ENCODE measurements at places on chromosomes 16 and 17.
A peak's percentile ranks its signal among the peaks of the same experiment; 100 is the strongest.

DNA sequence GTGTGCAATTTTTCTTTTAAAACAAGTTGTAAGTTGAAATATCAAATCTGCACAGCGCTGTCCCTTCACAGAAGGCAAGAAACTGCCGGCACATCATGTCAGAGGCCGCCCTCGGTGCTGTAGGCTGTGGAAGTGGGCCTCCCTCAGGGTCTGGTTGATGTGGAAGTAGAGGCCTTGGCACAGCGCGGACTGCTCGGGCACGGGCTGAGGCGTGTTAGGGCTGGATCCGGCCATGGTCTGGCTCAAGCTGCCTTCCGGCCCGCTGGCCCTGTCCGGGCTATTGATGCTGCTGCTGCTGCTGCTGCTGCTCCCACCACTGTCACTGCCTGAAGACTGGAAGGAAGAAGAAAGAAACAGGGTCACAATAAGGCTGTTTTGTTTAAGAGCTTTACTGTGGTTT, 16.6 kb downstream of the COG1 start:
- no peak for DNase-seq

GRCh38 chr17:39270923-39271322, 45.2 kb upstream of the STAC2 start:
- DNase-seq: no peak

- DNase-seq: no peak
Measured at GRCh38 chr16:58034774-58035173, 9.2 kb downstream of the MMP15 start.

GRCh38 chr16:81610144-81610842, 165.7 kb downstream of the CMIP start:
- DNase-seq: no peak

- no peak for DNase-seq
Measured at GRCh38 chr16:69190046-69190588, 3.2 kb downstream of the SNTB2 start.

DNA sequence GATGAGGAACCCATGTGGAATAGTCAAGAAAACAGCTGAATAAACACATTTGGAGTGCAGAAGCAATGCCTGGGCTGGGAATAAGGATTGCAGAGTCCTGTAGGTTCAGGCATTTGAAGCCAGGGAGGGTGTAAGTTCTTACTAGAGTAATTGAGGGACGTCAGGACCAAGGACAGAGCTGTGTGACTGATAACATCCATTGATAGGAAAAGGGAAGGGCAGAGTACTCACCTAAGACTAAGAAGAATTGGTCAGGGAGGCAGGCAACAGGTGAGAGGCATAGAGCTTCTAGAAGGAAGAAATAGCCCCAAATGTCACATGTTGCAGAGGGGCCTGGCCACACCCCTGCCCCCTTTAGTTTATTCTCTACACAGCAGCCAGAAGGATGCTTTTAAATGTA, 79.8 kb upstream of the TMEM132E start:
- DNase-seq: peak; percentile 45

DNA sequence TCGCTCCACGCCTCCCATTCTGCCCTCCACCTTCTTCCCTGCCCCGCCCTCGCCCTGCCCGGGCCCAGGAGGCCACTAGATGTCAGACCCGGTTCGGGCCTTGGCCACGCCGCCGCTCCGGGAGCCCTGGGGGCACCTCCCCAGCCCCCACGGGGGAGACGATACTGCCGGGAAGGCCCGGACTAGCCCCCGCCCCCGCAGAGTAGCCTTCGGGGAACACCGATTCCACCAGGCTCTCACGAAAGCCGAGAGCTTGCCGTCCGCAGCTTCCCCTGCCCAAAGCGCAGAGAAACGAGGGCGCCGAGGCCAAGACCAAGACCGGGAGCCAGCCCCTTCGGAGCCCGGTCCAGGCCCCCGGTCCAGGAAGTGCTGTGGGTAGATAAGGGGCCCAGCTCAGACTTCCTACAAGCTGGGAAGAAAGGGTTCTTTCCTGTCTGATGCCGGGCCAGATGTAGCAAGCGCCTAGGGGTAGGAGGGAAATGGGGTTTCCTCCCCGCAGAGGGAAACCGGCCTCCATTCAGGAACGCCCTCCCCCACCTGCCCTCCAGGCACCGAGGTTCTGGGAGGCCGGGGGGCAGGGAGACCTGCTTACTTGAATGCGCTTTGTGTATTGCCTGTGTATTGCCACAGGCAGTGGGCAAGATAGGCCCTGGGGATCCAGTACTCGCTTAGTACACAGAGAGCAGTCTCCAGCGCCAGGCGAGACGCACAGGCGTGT, 806 bp upstream of the CYB561 start:
- peak; percentile 58 for DNase-seq

DNA sequence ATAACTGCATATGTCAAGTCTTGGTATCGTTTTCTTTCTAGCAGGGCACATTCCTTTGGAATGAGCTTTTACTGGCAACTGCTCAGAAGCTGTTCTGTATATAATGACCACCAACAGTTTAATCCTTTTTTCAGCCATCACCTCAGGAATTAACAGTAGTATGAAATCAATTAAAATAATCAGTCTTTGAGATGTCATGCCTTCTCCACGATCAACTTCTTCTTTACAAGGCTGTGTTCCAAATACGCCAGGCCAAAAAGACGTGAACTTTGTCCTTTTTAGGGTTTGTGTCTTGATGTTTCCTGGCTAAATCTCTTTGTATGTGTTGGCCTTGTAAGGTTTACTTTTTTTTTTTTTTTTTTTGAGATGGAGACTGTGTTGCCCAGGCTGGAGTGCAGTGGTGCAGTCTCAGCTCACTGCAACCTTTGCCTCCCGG, 54.9 kb downstream of the ABCC1 start:
- DNase-seq: no peak

DNA sequence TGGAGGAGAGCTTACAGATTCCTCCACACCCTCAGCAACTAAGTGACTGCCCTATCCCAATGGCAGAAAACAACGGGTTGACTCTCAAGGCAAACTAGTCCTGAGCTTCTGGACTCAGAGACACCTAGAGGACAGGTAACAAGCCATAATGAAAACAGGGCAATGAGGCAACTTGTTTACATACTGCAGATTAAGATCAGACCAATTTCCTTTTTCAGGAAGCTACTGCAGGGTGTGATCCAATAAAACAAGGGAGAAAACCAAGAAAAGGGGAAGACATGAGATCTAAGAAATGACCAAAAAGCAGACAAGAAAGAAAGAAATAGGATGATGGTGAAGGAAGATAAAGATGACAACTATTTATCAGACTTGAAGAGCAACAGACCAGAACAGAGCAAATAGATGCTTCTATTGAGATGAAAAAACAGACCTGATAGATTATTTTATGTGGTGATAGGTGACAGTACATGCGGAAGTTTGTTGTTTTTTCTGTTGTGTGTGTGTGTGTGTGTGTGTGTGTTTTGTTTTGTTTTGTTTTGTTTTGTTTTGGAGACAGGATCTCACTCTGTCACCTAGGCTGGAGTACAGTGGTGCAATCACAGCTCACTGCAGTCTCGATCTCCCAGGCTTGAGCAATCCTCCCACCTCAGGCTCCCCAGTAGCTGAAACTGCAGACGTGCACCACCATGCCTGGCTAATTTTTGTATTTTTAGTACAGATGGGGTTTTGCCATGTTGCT, 120.7 kb downstream of the GAS7 start:
- DNase-seq: no peak

GRCh38 chr17:20967776-20968175, 75.0 kb downstream of the USP22 start:
- no peak for DNase-seq

DNA sequence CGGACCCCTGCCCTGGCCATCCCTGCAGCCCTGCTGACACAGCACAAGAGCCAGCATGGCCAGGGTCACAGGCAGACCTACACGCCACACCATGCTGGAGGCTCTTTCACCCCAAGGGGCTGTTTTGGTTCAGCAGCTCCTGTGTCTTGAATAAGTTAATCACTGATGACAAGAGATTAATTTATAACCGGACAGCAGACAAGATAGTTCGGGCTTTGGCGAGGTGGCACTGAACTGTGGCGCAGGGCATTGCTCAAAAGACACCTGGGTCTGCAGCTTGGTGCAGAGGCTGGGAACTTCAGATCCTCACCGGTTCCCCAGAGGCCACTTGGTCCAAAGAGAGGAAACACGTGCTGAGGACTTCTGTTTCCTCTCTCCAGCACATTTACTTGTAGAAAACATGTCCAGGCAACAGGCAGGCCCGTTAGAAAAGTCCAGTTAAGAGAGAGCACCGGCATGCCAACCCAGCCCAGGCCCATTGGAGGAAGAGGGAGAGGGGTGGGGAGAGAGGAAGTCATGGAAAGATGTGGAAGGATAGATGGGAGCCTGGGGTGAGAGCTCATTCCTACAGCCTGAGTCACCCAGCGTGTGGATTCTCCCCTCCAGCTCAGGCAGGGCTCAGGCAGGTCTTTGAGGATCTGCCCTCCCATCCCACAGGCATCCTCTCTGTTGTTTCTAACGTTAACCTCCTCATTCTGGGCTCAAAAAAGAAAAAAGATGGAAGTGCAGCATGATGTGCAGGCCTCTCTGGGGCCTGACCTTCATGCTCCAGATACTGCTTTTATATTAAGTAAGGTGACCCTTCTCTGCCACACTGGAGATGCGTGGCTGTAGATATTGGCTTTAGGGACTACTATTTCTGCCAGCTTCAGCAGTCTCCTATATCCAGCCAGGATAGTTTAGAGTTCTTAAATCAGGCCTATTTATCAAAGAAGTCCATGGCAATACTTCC, 80.0 kb upstream of the HNF1B start:
- no peak for DNase-seq

DNA sequence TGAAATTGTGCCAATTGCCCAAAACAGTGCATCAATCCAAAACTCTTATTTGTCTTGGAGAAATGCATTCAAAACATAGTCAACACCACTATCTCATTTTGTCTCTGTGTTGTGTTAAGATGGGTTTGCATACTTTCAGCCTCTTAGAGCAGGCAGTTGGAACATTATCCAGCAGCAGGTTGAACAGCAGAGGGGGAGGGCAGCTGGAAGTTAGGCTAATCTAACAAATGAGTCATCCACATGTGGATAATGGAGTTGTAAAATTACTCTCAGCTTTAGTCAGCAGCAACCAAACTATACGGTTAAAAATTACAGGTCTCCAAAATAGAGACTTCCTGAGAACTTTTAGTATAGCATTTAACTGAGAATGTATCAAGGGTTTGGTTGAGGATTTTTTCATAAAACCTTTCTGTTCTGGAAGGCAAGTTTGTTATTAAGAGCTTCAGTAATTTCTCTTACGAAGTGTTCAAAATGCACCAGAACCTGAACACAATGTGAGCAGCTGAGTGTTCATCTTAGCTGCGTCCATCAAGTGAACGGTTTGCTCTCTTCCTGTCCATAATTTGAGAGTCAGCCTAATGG, 46.3 kb downstream of the PRKCA start:
- DNase-seq: no peak

DNA sequence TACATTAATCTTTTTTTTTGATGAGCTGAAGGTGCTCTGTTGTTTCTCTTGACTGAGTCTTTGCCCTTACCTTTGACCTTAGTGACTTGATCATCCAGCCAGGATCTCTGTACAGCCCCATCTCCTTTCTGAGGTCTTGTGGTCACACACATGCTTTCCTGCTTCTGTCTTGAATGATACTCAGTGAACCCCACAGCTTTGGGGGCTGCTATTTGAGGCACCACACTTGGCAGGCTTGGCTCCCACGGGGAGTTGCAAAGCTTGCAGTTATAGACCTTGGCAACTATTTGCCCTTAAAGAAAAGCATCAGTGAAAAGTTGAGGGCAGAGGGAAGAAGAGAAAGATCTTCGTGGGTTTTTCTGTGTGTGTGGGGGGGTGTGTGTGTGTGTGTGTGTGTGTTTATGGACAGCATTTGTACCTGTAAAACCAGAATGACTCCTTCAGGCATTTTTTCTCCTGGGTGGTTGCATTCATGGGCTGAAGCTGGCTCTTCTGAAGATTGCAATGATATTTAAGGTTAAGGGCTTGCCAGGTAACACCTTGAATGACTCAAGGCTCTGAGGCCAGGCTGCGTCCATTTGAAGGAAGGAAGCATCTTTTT, 101.6 kb downstream of the MSI2 start:
- DNase-seq: no peak

GRCh38 chr16:68826652-68827051, 16.7 kb upstream of the TANGO6 start:
- no peak for DNase-seq

- DNase-seq: no peak
Measured at GRCh38 chr16:12120217-12120981, 143.9 kb downstream of the SNX29 start.

- DNase-seq: no peak
Measured at GRCh38 chr16:57270221-57271062, 14.0 kb downstream of the PLLP start.

- no peak for DNase-seq
Measured at GRCh38 chr17:13222975-13223374, 205.1 kb upstream of the ELAC2 start.

GRCh38 chr17:14670861-14671260, 370.0 kb downstream of the HS3ST3B1 start:
- DNase-seq: no peak

GRCh38 chr17:6456914-6457687, 12.8 kb downstream of the PIMREG start:
- no peak for DNase-seq

- no peak for DNase-seq
Measured at GRCh38 chr17:12973496-12974004, 44.3 kb downstream of the ELAC2 start.

GRCh38 chr16:27768651-27769272, 218.8 kb downstream of the KATNIP start:
- DNase-seq: no peak

- peak; percentile 10 for DNase-seq
Measured at GRCh38 chr17:79026376-79027273, 2.7 kb downstream of the C1QTNF1 start.

- no peak for DNase-seq
Measured at GRCh38 chr16:2388875-2389433, 40.3 kb upstream of the CCNF start.

DNA sequence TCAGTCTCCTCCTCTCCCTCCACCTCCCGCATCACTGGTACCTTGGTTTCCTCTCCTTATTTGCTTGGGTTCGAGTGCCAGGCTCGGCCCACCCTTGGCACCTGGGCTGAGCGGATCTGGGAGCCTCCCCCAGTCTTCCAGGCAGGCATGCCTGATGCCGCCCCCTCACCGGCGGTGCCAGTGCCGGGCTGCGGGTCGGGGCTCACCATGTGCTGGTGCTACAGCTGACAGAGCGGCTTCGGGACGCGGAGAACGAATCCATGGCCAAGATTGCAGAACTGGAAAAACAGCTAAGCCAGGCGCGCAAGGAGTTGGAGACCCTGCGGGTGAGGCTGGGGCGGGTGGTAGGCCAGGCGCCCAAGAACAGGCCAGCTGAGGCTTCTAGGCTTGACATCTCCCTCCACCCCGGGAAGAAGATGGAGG, 19.2 kb downstream of the FMNL1 start:
- no peak for DNase-seq

- no peak for DNase-seq
Measured at GRCh38 chr17:31211352-31212012, 85.6 kb downstream of the OMG start.

DNA sequence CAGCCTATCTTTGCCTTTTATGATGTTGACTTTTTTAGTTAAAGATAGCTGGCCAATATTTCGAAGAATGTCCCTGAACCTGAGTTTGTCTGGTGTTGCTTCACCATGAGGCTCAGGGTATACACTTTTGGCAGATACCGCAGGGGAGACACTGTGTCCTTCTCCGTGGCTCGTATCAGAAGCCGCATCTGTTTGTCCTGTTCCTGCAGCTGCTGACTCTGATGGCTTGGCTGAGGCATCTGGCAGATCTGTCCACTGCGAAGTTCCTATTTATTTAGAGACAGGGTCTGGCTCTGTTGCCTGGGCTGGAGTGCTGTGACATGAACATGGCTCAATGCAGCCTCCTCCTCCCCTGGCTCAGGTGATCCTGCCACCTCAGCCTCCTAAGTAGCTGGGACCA, 93.5 kb downstream of the CRISPLD2 start:
- DNase-seq: no peak

Data from activated naive CD4-positive, alpha-beta T cell treated with anti-CD3 and anti-CD28 coated beads, Interleukin-2, amount 10 ng/mL, durations not matched to agents 7 days and 5 days (primary cell).